ENCODE measurements at places on chromosomes 5 and 9.

DNA sequence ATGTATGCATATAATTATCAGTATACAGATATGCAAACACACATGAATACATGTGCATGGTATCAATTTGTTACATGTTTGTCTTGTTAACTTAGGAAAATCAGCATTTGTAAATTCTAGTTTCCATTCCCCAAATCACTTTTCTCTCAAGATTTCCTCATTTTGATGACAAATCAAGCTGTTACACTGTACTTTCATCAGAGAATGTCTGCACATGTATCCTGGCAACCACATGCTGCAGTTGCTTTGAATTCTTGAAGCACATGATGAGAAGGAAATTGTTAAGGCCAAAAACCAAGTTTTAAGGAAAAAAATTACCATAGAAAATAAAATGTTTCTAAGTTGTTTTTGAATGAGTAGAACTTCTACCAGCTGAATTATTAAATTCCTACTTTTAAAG lies 1834.5 kb downstream of the EFNA5 start:
- no peak for DNase-seq

- DNase-seq: no peak
These were observed 325.4 kb downstream of the TMEM38B start for GRCh38 chr9:106019702-106020101.

GRCh38 chr9:124782661-124783574 lies 6.0 kb downstream of the OLFML2A start:
- DNase-seq: no peak

DNA sequence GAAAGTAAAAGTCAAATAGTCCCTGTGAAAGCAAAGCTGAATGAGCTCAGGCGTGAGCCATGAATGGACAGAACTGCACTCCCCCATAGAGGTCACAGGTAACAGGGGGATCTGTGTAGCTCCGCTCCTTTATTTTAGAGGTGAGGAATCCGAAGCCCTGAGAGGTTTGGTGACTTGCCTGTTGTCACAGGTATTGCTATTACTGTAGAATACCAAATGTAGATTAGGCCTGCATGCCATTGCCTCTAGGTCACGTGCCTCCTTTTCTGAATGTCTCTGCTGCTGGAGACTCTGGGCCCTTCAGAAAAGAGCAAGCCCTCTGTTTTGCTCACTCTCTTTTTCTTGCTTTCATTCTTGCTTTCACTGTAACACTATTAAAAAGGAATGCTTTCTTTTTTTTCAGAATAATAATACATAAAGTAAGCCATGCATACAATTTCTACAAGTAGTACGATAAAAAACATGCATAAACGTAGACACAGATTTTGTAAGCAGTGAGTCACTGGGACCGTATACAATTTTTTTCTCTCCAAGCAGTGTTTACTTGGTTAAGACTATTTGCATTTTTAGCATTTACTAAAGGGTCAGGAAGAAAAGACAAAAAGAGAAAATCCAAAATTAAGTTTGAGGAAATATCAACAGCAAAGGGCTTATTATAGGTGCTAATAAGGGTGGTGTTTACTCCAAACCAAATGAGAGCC lies 568.7 kb upstream of the ADAMTS16 start:
- no peak for DNase-seq

GRCh38 chr9:76835571-76836283 lies 70.2 kb downstream of the PRUNE2 start:
- no peak for DNase-seq

DNA sequence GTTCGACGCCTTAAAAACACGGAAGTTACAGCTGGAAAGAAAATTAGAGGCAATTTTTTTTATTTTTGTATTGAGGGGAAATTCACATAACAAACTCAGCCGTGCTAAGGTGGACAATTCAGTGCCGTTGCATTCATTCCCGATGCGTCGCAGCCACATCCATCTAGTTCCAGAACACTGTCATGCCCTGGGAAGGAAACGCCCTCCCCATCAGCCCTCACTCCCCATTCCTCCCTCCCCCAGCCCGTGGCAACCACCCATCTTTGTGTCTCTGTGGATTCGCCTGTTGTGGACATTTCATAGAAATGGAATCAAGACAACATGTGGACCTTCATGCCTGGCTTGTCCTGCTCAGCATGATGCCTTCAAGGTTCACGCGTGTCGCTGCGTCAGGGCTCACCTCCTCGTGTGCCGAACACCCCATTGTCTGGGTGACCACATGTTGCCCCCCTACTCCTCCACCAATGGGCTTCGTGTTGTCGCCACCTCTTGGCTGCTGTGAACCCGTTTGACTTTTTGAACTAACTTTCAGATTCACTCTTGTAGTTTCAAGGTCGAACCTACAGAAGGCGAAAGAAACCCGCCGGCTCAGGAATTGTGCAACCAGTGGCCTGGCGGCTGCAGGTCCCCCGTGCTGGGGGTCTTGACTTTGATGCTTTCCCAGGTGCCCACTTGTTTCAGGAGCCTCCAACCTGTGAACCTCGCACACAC lies 17.4 kb upstream of the CAMSAP1 start:
- DNase-seq: no peak

DNA sequence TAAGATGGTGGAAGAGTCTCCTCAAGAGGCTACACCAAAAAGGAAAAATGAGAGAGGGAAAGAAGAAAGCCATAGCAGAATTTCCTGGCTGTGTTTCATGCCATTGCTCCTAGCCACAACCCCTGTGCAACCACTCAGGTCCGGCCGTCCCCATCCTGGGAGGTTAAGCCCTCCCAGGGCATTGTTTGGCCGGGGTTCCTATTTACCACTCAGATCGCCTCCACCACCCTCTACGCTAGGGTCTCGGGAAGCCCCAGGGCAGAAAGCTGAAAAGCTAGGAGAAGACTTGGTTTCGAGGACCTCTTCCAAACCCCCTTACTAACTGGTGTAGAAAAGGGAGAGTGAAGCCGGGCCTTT lies 715 bp downstream of the RC3H2 start:
- peak; percentile 70 for DNase-seq

- DNase-seq: no peak
These were observed 140.6 kb upstream of the SLC12A2 start for GRCh38 chr5:127943061-127943371.

- no peak for DNase-seq
These were observed 130.0 kb upstream of the LHFPL2 start for GRCh38 chr5:78778538-78778937.

- no peak for DNase-seq
These were observed 32.2 kb downstream of the CEP120 start for GRCh38 chr5:123391009-123391408.

DNA sequence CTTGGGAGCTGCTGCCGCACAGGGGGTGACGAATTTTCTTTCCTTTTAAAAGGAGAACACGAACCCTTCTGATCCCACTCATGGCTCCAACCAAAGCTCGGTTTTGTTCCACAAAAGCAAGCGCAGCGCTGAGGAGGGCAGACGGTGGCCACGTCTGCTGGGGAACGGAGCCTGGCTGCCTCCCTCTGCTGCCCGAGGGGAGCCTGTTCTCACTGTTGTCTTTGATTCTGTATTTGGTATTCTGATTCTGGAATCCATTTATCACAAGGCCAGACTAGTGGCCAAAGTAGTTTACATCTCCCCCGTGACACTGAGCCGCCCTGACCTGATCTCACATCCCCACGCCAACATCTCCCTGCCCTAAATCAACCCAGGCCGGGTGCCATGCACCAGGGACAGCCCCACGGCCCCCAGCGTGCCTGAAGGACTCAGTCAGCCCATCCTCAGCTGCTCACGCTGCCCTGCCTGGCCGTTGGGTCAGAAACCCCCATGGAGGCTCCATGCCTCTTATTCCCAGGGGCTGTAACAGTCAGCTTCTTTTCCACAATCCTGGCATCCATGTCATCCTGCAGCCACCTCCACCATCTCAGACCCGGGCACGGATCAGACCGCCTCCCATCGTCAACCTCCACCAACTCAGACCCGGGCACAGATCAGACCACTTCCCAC lies 6.7 kb upstream of the NSMF start:
- no peak for DNase-seq

DNA sequence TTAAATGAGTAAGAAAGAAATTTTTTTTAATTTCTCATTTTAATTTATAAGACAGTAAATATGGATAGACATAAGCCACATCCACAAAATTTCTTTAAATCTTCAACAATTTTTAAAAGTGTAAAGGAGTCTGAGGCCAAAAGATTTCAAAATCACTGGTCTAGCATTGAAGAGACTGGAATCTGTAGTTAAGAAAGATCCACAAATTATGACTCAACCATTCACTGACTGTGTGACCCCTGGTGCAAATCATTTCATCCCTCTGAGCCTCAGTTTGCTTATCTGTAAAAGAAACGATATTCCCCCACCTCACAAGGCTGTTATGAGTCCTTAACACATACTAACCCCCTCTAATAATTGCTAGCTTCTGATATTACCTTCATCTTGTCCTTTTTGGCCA lies 98.5 kb downstream of the EBF1 start:
- DNase-seq: no peak

- DNase-seq: peak; percentile 18
These were observed 478.1 kb upstream of the NMUR2 start for GRCh38 chr5:152883066-152883775.

DNA sequence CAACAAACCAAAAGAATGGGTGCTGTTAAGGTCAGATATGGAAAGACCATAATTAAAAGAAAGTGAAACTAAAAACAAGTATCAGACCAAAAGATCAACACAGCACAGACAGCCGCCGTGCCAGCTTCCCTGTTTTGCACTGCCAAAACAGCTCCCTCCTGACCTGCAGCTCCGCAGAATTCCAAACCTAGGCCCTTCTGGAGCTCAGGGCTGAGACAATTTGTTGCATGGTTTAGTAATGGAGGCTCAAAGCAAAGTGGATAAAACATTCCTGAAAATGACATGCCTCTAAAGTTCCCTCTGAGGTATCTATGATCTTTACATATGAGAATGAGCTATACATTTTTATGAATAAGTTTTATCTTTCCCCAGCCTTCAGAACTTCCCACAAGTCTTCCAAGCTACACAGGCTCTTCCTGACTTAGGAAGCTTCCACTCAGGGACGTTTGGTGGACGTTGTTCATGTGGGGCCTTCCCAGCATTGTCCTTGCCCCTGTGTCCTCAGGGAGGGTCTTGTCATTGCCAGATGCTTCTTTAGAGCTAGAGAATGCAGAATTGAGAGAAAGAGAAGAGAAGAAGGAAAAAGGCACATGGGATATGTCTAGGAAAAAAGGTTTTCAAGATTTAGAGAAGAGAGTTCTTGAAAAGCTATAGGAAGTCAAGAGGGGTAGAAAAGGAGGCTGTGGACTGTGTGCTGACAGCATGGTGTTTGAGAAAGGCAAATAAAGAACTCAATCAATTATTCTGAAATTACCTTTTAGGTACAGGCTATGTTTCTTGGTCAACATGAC lies 28.4 kb upstream of the SSBP2 start:
- DNase-seq: peak; percentile 86

- DNase-seq: no peak
These were observed 9.6 kb downstream of the C9orf152 start for GRCh38 chr9:110198357-110198756.

DNA sequence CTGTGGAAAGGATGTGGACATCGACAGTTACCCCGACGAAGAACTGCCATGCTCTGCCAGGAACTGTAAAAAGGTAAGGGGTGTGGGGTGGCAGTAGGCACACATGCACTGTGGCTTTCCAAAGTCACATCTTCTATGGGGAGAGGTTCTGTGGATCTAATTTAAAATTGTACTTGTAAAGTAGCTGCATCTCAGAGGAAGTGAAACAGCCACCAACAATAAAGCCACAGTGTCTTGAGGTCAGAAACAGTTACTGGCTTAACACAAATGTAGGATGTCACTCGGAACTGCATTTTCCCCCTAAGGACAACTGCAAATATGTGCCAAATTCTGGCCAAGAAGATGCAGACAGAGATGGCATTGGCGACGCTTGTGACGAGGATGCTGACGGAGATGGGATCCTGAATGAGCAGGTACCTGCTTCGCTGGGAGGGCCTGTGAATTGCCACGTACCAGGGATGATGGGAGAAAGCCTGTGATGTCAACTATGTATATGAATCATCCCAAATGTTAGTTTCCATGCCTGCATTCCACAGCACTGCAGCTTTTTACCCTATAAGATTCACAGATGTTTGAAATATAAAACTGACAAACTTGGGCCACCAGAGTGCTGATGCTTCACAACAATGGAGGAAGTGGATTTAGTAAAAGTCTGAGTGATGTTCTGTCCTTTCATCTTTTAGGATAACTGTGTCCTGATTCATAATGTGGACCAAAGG lies 35.3 kb downstream of the THBS4 start:
- no peak for DNase-seq

- no peak for DNase-seq
These were observed 3.0 kb upstream of the HNRNPAB start for GRCh38 chr5:178201221-178201926.

GRCh38 chr5:148147415-148147814 lies 20.9 kb upstream of the SPINK14 start:
- no peak for DNase-seq

DNA sequence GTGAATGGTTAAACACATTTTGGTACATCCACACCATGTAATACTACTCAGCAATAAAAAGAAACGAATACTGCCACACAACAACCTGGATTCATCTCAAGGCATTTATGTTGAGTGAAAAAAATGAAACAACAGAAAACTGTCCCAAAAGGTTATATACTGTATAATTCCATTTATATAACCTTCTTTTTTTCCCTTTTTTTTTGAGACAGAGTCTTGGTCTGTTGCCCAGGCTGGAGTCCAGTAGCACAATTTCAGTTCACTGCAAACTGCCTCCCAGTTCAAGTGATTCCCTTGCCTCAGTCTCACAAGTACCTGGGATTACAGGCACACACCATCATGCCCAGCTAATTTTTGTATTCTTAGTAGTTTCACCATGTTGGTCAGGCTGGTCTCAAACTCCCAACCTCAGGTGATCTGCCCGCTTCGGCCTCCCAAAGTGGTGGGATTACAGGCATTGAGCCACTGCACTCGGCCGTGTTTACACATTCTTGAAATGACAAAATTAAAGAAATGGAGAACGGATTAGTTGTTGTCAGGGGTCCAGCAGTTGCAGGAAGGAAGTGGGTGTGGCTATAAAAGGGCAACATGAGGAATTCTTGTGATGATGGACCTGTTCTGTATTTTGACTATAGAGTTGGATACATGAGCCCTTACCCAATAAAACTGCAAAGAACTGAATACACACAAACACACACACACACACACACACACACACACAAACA lies 17.4 kb downstream of the PPP6C start:
- DNase-seq: peak; percentile 64

GRCh38 chr5:39742916-39743315 lies 318.1 kb upstream of the DAB2 start:
- DNase-seq: no peak

- peak; percentile 5 for DNase-seq
These were observed 275.7 kb upstream of the DAB2 start for GRCh38 chr5:39700523-39700922.

DNA sequence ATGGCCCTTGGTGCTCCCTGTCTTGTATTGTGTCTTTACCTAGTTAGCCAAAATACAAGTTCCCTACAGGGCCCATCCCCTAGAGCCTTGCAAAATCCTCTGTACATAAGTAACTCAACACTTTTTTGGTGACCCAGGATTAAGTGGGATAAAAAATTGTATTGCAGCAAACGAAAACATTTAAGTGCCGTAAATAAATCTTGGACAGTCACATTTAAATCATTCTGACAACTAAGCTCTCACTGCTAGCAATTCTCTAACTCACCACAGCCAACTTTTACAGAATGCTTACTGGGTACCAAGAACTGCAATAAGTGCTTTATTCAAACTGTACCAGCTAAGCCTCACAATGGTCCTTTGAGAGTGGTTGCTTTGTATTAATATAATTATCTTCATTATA lies 56.6 kb downstream of the GNAQ start:
- DNase-seq: peak; percentile 45

GRCh38 chr5:24444414-24444813 lies 200.4 kb downstream of the CDH10 start:
- no peak for DNase-seq
